B cell (primary cell): ENCODE measurements at places on chromosomes 5 and 9. TPM values are rescaled to one million over a fixed set of nuclear protein-coding genes. Genes with fewer than 3 reads are reported as not detected.

The RASEF gene
- not detected in 2 replicates for total RNA-seq

The IFNA21 gene
- not detected in 2 replicates for total RNA-seq

The SCAI gene
- 19.8 and 21.4 TPM in 2 replicates for total RNA-seq

The NOXA1 gene
- 5.7 and 8.4 TPM in 2 replicates for total RNA-seq

The BARHL1 gene
- not detected in 2 replicates for total RNA-seq

The GRM6 gene
- not detected in 2 replicates for total RNA-seq

The ADAMTS12 gene
- not detected in 2 replicates for total RNA-seq

The C5orf46 gene
- not detected in 2 replicates for total RNA-seq

The PROB1 gene
- 3.0 and 3.7 TPM in 2 replicates for total RNA-seq

The FCN1 gene
- 2.1 and 2.2 TPM in 2 replicates for total RNA-seq

The HRH2 gene
- not detected in 2 replicates for total RNA-seq
